ENCODE measurements at places on chromosomes 1 and 21.
A peak's percentile ranks its signal among the peaks of the same experiment; 100 is the strongest.

GRCh38 chr1:190168116-190168892 lies 309.4 kb downstream of the BRINP3 start:
- DNase-seq = peak; percentile 49

DNA sequence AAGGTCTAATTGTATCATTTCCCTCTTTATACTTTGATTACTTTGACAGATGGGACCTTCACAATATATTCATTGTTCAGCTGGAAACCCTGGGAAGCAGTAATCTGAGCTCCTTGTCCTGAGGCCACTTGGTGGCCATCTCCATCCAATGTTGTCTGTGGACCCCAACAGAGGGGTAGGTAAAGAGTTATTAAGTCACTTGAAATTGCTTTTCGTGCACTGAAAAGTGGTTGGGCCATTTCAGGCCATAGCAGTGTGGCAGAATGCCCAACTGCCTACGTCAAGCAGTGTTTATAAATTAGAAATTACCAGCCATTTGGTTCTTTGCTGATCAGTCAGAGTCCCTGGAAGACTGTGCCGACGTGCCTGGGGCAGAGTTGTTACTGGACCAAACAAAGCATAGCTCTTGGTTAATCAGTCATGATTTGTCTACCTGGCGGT lies 308.3 kb upstream of the USP25 start:
- no peak for DNase-seq

- DNase-seq = no peak
Observed at GRCh38 chr1:20883766-20884165, 96.7 kb upstream of the HP1BP3 start.

DNA sequence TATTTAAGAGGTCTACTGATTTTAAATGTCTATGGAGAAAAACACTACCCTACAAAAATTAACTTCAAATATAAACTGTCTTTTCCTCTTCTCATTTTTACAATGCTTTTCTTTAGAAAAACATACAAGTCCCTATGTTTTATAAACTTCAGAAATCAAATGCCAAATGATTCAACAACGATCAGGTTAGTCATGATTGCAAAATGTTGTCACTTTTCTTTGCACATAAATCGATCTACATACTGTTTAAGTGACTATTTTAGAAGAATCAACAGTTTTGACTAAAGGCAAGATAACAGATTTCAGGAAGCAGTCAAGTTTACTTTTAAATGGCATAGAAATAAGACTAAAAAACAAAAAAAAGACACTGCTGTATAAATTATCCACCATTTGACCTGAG lies 168.7 kb downstream of the GPATCH2 start:
- no peak for DNase-seq

- no peak for DNase-seq
Observed at GRCh38 chr1:42153624-42154023, 414 bp downstream of the GUCA2B start.

- no peak for DNase-seq
Observed at GRCh38 chr1:67005068-67005467, 48.9 kb downstream of the SLC35D1 start.

DNA sequence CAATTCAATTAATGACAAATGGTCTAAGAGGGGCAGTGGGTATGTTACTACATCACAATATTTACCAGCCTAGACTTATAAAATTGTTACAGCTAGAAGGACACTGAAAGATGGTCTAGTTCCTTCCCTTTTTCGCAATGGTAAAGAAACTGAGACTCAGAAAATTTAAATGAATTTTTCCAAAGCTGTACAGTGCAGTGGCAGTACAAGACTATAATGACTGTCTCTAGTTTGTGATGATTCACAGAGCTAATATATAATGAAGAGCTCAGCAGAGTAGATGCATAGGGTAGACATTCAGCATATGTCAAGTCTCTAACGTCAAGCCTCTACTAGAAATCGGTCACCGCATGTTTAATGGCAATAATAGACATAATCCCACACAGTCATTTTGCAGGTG lies 4.6 kb downstream of the PLPP3 start:
- DNase-seq = no peak

GRCh38 chr1:97160818-97161217 lies 439.2 kb downstream of the PTBP2 start:
- DNase-seq = no peak

- DNase-seq = no peak
Observed at GRCh38 chr1:10475510-10475909, 760 bp downstream of the PEX14 start.

- no peak for DNase-seq
Observed at GRCh38 chr1:204043680-204044079, 29.2 kb upstream of the SOX13 start.

DNA sequence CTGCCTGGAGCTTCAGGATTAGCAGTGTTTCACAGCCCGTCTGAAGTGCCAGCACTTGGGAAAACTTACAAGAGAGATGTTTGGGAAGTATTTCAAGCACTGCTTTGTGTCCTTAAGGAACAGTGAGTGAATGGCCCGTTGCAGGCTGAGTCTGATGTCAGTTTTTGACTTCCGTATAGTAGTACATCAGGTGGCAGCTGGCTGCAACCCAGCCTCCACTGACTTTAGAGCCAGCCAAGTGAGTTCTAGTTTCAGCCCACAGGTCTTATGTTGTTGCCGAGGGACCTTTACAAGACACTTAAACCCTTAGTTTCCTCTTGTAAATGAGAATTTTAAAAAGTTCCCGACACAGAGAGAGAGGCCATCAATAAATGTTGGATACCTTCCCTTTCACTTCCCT lies 35.0 kb downstream of the UCK2 start:
- no peak for DNase-seq

DNA sequence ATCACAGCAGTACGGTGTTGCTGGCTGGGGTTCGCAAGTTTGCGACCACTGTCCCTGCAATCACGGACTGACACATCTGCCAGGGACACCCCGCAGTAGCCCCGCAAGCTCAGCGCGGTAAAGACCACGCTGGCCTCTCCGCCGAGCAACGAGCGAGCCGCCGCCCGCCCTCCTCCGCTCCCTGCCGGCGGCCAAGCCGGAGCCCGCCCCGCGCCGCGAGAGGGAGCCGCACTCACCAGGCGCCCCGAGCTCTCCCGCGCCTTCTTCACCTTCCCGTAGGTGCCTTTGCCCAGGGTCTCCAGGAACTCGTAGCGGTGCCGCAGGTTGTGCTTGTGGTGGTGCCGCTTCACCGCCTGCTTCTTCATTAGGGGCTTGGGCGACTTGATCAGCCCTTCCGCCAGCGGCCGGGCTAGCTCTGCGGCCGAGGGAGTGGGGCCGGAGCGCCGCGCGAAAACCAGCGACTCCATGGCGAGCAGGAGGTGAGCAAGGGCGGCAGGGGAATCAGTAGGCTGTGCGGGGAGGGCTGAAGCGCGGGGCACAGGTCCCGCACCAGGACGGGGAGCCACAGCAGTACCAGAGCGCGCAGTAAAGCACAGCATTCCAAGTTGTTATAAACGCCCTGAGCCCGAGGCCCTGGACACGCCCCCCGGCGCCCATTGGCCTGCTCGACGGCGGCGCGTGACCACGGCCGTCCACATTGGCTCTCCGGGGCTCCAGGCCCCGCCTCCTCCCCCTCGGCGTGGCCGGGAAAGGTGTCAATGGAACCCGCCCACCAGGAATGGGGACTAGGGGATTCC lies at the start of gene NUAK2:
TSS of gene NUAK2 (minus strand) at position 584 of the 797 bp plus-strand sequence. CDS start at position 467, 117 bp downstream.
- DNase-seq = peak; percentile 79

DNA sequence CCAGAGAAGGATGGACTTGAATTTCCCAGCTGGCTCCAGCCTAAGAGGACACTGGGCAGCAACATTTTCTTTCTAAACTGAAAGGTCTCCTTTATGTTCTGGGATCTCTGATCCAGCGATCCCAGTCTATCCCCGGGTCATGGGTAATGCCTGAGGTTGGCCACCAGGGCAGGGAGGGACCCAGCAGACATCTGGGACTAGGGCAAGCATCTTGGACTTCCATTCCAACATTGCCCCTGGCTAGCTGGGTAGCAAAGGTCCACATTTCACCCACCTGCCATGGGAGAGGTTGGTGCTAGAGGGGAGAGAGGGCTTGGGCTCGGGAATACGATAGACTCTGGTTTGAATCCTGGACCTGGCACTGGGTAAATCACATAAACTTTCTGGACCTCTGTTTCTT lies 84.6 kb downstream of the LRRN2 start:
- no peak for DNase-seq

GRCh38 chr1:19273106-19273843 lies 15.3 kb downstream of the AKR7A3 start:
- no peak for DNase-seq

GRCh38 chr1:157369808-157370521 lies 182.3 kb downstream of the FCRL5 start:
- DNase-seq = peak; percentile 62

DNA sequence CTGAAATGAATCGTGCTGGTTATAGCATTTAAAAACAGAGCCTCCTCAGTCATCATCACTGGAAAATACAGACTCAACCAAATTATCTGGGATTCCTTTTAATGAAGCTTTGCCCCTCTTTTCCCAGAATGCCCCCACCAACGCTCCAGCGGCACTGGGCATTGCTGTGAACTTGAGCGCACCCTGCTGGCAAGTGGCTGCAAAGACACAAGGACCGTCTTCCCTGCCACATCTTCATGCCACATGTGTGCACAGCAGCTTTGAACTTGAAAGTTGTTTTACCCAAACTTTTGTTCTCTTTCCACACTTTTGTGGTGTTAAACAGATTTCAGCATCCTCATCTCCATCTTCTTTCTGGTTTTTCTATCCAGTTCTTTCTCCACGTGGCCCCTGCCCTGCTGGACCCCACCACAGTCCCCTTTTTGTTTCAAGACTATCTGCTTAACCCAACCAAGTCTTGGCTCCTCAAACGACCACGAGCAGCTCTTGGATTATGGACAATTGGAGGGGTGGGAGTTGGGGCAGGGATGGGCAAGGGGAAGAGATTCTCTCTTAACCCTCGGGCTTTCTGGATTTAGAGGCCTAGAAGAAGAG lies 12.8 kb upstream of the LMX1A start:
- DNase-seq = peak; percentile 68

DNA sequence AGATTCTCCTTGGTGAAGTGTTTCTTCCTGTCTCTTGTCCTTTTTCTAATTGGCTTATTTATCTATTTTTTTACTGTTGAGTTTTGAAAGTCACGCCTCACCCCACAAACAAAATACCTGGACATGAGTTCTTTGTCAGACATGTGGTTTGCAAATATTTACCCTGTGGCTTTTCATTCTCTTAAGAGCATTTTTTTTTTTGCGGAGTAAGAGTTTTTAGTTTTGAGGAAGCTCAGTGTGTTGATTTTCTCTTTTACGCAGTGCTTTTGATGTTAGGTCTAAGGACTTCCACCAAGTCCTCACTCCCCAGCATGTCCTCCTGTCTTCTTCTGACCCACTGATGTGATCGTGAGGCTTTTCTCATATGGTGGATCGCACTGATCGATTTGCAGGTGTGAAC lies 7.6 kb downstream of the DFFB start:
- no peak for DNase-seq

DNA sequence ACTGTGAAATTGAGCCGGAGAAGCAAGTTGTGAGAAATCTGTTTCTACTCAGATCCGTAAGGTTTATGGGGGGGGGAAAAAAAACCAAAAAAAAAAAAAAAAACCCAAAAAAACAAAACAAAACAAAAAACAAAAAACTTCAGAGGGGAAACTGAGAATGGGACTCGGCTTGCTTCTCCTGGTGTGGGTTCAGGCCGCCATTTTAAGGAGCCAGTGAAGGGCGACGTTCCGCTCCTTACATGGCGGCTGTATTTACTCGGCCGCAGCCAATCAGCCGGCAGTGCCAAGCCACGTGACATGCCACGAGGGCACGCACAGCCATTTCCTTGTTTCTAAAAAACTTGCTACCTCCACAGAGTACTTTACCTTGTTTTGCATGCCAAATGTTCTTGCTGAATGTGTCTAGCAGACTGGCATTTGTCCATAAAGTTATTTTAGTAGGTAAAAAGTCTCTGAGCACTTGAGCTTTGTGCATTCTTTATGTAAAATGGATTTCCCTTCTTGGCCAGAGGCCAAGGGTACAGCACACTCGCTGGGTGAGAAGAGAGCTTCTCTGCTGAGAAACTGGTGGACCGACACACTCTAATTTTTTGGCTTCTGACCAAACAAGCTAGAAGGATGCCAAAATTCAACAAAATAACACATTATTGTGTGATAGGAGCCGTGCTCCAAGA lies 101.8 kb downstream of the NFIA start:
- DNase-seq = peak; percentile 92

DNA sequence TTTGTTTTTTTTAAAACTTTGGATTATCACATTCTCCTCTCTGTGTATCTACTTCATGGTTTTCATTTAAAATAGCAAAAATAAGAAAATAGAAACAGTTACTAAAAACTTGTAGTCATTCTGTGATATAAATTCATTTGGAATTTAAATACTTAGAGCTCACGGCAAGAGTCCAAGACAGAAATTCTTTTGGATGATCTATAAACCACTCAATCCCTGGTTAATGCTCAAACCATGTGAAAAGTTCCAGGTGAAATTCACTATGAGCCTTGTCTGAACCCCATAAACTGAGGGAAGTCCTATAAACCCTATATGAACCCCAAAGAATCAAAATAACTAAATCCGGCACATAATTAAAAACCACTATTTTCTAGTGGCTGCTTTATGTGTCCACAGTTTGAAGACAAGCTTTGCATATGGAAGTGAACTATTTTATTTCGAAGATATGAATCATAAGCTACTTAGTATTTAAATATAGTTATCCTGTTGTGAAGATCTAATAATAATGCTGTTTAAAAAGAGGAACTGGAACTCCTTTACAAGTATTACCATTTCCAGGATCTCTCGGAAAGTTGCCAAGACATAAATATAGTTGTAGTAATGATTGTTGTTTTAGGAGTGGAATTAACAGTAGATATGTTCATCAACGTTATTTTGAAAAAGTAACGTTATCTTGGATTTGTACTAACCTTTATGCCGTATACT lies 163.5 kb downstream of the NFIA start:
- DNase-seq = no peak

DNA sequence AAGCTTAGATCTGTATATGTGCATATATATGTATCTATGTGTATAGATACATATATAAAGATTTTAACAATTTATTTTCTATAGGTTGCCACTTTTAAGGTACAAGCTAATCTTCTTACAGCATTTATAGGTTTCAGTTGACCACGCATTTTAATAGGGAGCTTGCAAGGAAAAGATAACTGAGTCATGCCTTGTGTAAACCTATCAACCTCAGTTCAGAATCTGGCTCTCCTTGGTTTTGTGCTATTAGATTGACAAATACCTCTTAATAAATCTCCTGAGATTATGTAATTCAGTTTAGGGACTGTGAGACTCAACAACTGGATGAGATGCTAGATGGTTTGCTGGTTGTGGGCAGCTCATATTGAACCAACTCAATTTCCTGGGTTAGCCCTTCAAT lies 114.7 kb upstream of the SERBP1 start:
- DNase-seq = no peak

Data from NCI-H1694 (cell line).